ENCODE measurements at places on chromosomes 4 and X.

GRCh38 chrX:149638860-149639259 lies 7.3 kb upstream of the TMEM185A start:
- no peak for DNase-seq

- DNase-seq: no peak
Observed at GRCh38 chrX:40097141-40097503, 636 bp downstream of the BCOR start.

DNA sequence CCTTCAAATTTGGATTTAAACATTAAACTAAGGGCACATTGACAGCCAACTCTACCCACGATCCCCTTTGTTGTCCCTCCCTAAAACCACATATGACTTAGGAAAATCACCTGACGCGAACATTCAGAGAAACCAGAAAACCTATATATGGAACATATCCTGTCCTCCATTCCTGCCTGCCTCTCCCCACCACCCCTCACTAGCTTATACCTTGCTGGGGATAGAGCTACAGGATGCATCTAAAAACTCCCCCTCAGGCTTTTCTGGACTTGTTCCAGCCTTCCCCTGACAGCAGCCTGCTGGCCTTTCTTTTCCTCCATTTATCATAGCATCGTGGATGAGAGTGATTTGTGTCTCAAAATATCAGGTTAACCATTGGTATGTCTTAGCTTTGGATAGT lies 8.8 kb downstream of the STK26 start:
- DNase-seq: no peak

DNA sequence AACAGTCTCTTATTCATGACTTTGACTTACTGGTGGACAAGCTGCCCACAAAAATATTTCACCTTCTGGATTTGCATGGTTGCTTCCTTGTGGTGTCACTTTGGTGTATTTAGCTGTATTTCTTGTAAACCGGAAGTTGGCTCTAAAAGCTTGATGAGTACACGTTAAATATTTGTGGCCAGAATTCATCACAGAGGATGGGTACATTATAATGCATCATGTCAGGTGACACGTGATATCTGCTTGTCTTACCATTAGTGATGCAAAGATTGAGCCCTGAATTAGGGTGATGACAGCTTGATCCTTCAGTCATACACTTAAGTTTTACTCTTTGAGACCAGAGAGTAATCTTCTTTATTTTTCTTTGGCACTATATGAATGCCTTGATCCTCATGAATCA lies 188.3 kb upstream of the RPS6KA3 start:
- no peak for DNase-seq

DNA sequence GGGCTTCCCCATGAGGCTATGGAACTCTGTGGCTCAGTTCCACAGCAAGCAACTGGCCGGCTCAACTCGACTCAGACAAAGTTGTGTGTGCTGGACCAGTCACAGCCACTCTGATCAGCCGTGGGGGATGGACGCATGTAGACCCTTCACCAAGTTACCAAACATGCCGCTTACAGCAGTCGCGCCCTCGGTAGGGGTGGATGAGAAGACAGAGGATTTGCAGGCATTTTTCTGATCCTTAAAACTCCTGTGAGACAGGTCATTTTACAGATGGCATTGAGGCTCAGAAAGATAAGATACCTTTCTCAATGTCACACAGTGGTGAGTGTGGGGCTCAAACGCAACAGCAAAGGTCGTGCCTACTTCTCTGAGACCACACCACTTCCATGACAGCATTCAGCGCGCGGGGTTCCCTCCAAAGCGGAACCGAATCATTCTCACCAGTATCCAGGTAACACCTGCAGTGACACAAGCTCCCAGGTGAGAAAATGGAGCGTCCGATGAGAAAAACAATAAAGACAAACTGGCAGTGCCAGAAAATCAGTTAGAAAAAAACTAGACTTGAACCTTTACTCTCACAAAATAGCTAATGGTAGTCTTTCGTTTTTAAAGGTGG lies 83.6 kb downstream of the RELL1 start:
- no peak for DNase-seq

DNA sequence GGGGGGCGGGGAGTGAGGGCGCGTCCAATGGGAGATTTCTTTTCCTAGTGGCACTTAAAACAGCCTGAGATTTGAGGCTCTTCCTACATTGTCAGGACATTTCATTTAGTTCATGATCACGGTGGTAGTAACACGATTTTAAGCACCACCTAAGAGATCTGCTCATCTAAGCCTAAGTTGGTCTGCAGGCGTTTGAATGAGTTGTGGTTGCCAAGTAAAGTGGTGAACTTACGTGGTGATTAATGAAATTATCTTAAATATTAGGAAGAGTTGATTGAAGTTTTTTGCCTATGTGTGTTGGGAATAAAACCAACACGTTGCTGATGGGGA lies 1.1 kb downstream of the HTT start:
- DNase-seq: no peak

GRCh38 chrX:16476692-16477091 lies 173.3 kb upstream of the S100G start:
- DNase-seq: no peak

DNA sequence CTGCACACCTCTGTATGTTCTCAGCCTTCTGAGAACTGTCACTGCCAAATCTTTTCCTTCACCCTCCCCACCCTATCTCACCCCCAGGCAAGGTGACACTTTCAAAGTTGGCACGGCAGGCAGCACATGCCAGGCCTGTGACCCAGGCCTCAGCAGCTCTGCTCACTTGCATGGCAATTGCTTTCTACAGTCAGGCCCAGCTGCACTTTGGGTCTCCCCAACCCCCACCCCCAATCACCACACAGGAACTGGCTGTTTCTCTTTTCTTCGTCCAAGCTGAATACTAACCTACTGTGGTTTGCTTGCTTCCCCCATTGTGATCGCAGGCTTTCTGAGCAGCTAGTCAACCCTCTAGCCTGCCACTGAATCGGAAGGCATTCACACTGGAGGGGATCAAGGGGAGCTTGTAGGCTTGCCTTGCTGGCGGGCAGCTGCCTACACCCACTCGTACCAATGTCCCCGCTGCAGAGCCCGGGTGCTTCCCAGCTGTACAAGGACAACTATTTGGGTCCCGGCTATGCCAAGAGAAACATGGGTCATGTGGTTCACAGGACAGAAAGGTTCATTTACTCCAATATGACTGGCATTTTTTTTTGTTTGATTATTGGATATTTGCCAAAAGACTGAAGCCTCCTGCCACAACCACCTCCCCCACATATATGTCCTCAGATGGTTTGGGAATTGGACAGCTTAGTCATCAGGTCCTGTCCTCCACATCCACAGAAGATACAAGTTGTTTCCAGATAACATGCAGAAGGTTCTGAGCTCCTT lies 28.1 kb downstream of the SLC25A43 start:
- DNase-seq: no peak

GRCh38 chr4:187157380-187157958 lies 433.8 kb upstream of the FAT1 start:
- no peak for DNase-seq

DNA sequence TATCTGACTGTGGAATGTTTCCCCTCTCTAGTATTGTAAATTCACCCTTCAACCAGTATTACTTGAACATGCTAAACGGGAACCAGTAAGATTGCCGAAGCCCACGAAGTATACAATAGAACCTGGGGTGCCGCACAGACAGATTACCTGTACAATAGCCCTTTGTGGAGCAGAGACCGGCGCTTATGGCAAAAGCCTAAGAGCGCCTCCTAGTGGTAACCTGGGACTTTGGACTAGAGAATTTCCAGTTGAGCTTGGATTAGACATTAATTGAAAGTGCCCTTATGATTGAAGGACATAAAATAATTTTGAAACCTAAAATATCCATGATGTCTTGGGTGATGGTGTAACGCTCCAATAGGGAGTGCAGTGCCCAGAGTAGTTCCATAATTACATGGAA lies 14.1 kb downstream of the ZNF157 start:
- peak; percentile 46 for DNase-seq

DNA sequence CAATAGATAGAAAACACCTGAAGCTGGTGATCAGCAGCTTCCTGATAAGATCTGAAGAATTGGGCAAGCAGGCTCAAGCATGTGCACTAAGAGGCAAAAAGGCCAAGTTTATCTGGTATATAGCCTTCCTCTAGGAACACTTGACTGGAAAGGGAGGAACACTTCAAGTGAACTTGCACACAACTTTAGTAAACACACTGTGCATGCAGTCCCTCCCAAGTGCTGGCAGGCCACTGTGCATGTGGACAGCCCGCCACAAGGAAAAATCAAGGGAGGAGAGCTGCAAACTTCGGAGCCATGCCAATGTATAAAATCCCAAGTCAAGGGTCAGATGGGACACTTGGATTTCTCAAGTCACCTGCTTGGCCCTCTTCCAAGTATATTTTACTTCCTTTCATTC lies 645.8 kb upstream of the NDST4 start:
- DNase-seq: no peak

Measured in stimulated activated CD8-positive, alpha-beta memory T cell treated with anti-CD3 and anti-CD28 coated beads, Interleukin-7, amount 100 ng/mL, for 1 hour (primary cell).